ENCODE measurements at places on chromosomes 6 and 20.

DNA sequence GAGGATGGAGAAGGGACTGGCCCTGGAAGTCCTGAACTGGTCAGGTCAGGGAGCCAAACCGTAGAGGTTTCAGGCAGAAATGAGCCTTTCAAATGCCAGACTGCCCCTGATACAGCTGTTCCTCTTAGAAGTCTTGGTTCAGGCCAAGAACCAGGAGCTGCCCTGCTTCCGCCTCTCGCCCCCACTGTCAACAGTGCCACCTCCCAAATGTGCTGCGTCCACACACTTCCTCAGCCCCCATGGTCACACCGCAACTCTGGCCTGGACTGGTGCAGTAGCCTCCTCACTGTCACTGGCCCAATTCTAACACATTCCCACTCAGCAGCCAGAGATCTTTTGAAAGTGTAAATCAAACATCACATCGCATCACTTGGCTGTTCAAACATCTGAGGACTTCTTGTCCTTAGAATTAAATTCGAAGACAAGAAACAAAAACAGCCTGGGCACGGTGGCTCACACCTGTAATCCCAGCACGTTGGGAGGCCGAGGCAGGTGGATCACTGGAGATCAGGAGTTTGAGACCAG is 69.7 kb downstream of the STK35 start:
- DNase-seq, result no peak

GRCh38 chr6:155505608-155505989 is 50.0 kb upstream of the NOX3 start:
- DNase-seq, result no peak

DNA sequence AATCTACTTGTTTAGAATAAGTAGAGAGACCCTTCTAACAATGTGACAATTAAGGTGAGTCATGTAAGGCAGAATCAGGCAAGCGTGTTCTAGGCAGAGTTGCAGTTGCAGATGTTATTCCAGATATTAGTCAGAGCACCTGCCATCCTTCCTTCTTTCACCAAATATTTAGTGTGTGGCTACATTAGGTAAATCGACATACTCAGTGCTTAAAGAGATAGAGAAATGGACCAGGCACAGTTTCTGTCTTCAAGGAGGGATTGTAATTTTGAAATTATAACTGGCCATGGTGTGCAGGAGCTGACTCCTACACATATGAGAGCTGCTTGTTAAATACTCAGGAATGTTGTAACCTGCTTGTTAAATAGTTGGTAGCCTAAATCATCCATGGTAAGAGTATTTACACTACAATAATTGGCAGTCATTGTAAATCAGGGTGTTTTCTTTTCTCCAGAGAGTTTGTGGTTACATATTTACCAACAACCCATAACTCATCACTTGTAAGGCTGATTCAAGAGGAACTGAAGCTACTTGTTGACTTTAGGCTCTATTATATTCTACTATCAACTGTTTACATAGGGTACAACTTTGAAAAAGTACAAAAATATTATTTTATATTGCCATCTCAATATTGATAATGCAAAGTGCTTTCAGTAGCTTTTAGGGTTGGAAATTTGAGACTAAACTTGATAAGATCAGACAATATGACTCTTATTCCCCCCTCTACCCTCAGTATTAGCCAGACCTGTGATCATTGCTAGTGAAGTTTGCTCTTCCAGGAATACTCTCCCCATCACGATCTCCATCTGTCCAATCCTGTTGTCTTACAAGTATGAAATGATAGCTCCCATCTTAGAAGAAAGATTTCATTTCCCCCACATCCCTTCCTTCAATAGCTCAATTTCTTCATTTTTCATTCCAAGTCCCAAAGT is 607.1 kb downstream of the COL12A1 start:
- no peak for DNase-seq

GRCh38 chr6:92715991-92716390 is 703.4 kb downstream of the EPHA7 start:
- DNase-seq, result no peak

- DNase-seq, result no peak
Measured at GRCh38 chr20:50678169-50678898, 13.0 kb downstream of the RIPOR3 start.

DNA sequence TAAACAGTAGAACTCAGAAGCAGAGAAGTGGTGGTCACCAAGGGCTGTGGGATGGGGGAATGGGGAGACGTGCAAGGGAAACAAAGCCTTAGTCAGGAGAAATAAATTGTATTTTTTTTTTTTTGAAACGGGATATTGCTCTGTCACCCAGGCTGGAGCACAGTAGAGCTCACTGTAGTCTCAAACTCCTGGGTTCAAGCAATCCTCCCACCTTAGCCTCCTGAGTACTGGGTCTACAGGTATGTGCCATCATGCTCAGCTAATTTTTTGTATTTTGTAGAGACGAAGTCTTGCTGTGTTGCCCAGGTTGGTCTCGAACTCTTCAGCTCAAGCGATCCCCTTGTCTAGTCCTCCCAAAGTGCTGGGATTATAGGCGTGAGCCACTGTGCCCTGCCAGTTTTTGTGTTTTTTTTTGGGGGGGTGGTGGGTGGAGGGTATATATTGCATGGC is 3.4 kb downstream of the HSPA1B start:
- DNase-seq, result no peak

DNA sequence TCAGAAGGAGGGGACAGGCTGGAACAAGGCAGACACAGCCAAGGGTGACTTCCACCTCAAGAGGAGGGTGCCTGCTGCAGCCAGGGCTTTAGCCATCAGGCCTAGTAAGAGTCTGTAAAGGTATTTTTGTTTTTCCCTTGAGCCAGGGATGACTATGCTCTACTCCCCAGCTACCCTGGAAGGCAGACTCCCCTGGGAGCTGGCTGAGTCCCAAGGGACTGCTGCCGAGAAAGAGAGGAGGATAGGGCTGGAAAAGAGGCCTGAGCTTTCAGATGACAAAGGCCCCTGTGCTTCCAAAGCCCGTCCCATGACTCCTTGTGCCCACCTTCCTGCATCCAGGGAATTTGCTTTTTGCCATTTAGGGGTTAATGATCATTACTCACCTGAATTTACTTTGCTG is 14.0 kb upstream of the GSTA4 start:
- DNase-seq, result no peak

DNA sequence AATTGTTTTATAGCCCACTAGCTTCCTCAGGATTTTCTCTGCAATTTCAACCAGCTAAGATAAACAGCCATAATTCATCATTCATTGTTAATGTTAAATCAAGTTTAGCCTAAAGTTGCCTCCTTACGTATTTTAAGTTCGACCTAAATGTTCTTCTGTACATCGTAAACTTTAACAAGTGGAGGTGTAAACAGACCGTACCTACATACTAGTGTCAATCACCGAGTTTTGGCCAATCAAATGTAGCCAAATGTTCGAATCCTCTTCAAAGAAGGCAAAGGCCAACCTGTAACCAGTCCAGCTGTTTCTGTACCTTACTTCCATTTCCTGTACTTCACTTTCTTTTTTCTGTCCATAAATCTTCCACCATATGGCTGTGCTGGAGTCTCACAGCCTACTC is 13.5 kb downstream of the MBOAT1 start:
- DNase-seq, result no peak

GRCh38 chr20:10217721-10218410 is 764 bp upstream of the SNAP25 start:
- DNase-seq, result peak; percentile 72

- no peak for DNase-seq
Measured at GRCh38 chr6:25042536-25042935, 106.8 kb upstream of the RIPOR2 start.

DNA sequence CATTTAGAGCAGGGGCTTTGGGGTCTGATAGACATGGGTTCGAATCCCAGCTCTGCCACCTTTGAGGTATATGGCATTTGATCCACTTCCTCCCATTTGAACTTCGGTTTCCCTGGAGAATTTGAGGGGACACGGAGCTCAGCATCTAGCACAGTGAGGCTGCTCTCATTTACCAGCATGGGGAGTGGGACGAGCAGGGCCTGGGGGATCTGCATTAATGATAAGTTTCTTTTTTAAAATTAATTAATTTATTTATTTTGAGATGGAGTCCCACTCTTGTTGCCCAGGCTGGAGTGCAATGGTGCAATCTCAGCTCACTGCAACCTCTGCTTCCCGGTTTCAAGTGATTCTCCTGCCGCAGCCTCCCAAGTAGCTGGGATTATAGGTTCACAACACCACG is 52.6 kb downstream of the VSTM2L start:
- DNase-seq, result no peak

DNA sequence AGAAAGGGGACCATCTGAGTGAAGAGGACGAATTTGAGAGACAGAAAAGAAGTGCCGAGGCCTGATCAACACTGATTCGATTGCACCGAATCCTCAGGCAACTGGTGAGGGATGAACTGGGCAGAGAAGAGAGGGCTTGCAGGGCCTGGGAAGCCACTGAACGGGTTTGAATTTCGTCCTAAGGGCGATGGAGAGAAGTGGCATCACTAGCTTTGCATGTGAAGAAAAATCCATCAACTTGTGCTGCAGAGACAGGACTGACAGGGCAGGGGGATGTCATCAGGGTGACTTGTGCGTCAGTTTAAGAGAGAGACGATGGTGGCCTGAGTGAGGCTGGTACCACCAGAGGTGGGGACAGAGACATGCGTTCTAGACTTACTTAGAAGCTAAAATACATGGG is 73.7 kb upstream of the SLC22A23 start:
- no peak for DNase-seq

DNA sequence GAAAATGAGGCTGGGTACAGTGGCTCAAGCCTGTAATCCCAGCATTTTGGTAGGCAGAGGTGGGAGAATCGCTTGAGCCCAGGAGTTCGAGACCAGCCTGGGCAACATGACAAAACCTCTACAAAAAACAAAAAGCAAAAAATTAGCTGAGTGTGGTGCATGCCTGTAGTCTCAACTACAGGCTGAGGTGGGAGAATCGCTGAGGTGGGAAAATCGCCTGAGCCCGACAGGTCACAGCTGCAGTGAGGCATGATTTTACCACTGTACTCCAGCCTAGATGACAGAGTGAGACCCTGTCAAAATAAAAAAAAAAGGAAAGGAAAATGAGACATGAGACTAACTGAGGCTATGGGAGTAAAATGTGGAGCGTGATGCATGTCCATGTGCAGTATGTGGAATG is 88.0 kb upstream of the CD83 start:
- no peak for DNase-seq

- DNase-seq, result no peak
Measured at GRCh38 chr6:156866220-156867015, 89.2 kb downstream of the ARID1B start.

GRCh38 chr20:15512916-15513315 is 1060.3 kb downstream of the KIF16B start:
- no peak for DNase-seq

GRCh38 chr20:48957533-48957932 is 36.0 kb downstream of the ARFGEF2 start:
- no peak for DNase-seq

All from DMS79 (cell line).